ENCODE measurements at places on chromosomes 11 and 22. TPM values are rescaled to one million over a fixed set of nuclear protein-coding genes. Genes with fewer than 3 reads are reported as not detected.

DNA sequence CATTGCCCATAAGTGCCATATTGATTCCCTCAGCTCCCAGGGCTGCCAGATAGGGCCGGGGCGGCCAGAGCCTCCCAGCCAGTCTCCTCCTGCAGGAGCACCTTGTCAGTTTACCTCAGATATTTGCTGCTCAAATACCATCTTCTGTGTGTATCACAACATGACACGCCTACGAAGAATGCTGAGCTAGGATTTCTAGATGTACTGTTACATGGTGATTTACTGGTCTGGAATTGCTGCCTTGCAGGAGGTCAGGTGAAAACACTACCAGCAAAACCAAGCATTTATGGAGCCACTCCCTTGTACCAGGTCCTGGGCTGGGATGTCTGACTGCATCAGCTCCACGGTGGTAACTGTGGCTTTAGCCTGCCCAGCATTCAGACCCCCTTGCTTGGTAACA lies 11.8 kb downstream of the MICAL3 start:
- DNase-seq, result no peak

PIK3C2A gene
- total RNA-seq, result 29.2 TPM

MYBPC3 gene
- not detected for total RNA-seq

DNA sequence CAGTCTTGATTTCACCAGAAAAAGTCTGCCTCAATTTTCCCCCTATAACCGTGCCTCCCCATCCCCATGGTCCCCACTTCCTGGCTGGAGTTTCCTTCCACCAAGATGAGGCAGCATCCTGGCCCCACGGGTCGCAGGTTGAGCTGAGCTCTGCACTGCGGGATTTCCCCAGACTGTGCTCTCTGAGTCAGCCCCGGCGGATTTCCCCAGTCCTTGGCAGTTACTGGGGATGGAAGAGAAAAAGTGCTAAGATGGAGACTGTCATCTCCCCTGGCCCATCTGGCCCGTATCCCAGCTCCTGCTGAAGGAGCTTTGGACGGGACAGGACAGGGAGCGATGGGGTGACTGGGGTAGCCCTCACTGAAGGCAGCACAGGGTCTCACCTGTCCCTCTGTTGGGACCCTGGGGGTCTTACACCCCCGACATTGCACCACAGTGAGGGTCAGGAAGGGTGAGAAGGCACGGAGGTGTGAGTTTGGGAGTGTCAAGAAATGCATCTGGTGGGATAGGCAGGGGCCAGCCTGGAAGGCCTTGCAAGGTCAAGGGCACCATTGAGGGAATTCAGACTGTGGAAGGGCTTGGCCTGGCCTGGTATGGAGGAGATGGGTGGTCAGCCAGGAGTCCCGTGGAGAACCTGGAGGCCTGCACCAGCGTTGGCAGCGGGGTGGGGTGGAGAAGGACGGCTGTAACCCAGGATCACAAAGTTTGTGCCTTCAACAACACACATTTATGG lies 36.5 kb downstream of the NADSYN1 start:
- DNase-seq, result peak; percentile 36

- no peak for DNase-seq
Observed at GRCh38 chr11:34890812-34891211, 25.4 kb downstream of the APIP start.

DNA sequence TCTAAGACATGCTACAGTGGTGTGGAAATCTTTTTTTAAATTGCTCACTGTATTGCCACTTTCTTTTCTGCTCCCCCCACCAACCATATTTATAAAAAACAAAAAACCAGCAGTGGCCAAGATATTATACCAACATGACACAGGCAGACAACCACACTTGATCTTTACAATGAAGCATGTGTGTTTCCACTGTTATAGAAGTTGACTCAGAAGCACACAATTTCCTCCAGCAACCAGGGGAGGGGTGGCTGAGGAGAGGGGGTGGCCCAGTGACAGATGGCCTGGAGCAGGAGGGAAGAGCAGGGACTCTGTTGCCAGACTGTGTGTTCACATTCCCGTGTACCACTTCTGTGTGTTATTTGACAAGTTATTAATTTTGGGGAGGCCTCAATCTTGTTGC lies 14.8 kb downstream of the CD59 start:
- DNase-seq, result no peak

VPS26B gene
- total RNA-seq, result 39.2 TPM

GRCh38 chr11:117961896-117962295 lies 24.3 kb upstream of the IL10RA start:
- peak; percentile 21 for DNase-seq

NUMA1 gene
- total RNA-seq, result 206 TPM

DNA sequence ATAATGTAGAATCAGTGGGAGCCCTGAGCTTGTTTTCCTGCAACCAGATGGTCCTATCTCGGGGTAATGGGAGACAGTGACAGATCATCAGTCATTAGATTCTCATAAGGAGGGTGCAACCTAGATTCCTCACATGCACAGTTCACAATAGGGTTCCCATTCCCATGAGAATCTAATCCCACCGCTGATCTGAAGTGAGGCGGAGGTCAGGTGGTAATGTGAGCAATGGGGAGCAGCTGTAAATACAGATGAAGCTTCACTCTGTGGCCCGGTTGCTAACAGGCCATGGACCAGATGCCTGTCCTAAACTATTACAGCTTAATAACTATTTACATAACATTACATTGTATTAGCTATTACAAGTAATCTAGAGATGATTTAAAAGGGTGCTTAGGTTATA lies 17.0 kb downstream of the DIXDC1 start:
- no peak for DNase-seq

PARVG gene
- total RNA-seq, result 55.5 TPM

DNA sequence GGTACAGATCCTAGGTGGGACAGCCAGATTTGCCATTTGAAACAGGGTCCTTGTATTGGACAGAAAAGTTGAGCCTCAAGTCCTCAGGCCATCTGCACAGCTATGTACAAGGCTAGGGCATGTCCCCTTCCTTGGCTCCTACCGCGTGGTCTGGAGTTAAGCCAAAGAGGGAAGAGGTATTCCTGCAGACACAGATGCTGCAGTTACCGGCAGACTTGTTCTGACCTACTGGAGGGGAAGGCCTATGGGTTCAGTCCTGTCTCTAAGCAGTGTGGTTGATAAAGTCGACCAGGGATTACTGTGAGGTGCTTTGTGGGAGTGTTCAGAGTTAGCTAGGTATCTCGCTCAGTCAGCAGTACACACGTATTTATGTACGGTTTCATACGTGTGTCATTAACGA lies 180.6 kb downstream of the ADAMTS15 start:
- DNase-seq, result no peak

- DNase-seq, result no peak
Observed at GRCh38 chr11:63829823-63830489, 9.0 kb upstream of the MARK2 start.

GRCh38 chr11:130827451-130828377 lies 88.6 kb downstream of the SNX19 start:
- peak; percentile 4 for DNase-seq

DNA sequence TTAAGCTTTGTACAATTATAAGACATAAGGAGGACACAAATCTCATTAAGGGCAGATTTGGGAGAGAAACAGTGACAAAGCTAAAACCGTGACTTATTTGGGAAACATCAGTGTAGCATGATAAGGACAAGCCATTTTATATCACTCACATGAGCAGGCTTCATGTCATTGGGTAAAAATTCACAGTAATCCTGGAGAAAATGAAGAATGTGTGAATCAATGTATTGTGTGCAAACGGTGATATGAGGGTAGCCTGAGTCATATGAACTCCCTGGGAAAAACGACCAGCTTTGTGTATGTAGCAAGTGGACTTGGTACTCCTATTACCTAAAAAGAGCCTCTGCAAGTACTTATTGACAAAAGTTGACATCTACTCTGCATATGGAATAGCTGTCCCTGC lies 6.0 kb upstream of the TRIM34 start:
- no peak for DNase-seq

- DNase-seq, result no peak
Observed at GRCh38 chr11:9562716-9563115, 10.8 kb upstream of the WEE1 start.

PATE4 gene
- total RNA-seq, result not detected

OR51B4 gene
- not detected for total RNA-seq

DNA sequence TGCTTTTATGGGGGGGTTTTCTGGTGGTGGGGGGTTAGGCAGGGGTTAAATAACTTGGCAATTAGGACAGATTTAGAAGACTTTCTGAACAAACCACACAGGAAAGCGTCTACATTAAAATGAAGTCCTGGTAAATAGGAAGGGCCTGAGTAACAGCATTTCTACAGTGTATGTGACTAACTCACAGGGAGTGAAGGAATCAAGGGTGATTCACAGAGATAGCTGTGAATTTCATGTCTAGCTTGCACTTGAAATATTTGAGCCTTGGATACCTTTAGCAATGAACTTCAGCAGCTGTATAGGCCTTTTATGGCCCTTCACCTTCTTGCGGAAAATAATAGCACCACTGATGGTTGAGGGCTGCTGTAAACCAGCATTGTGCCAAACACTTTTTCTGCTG lies 26.1 kb upstream of the LDHA start:
- no peak for DNase-seq

DNA sequence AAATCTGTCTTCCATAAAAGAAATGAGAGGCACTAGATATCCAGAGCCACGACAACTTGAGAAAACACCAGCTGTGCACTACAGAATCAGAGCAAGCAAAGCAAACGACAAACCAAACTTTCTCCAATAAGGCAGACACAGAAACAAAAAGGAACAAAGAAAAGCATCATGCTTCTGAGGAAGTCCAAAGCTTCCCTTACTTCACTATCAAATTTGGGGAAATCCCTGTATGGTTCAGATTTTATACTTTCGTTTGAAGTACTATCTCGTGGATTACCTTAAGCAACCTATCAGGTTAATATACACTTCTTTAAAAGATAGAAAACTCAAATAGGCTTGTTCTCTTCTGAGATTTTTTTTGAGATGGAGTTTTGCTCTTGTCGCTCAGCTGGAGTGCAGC lies 27.7 kb downstream of the ALG9 start:
- no peak for DNase-seq

DNA sequence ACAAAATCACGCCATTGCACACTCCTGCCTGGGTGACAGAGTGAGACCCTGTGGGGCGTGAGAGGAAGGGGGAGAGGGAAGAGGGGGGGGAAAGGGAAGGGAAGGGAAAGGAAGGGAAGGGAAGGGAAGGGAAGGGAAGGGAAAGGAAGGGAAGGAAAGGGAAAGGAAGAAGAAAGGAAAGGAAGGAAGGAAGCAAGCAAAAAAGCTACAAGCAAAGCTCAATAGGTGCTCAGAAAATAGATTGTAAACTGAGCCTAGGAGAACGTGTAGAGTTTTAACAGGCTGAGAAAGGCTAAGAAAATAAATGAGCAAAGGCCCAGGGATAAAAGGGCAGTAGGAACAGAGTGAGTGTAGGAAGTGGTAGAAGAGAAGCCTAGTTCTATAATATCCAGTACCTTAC lies 30.8 kb upstream of the GDPD4 start:
- no peak for DNase-seq

GRCh38 chr11:47061429-47062178 lies 115.1 kb downstream of the ARFGAP2 start:
- no peak for DNase-seq

LRRC55 gene
- not detected for total RNA-seq

GRCh38 chr22:29260601-29261315 lies 7.0 kb downstream of the RHBDD3 start:
- peak; percentile 52 for DNase-seq

- DNase-seq, result no peak
Observed at GRCh38 chr11:81005595-81005994, 1564.8 kb upstream of the TENM4 start.

PRR33 gene
- total RNA-seq, result 0.20 TPM

RIMBP3C gene
- total RNA-seq, result 0.25 TPM

DNA sequence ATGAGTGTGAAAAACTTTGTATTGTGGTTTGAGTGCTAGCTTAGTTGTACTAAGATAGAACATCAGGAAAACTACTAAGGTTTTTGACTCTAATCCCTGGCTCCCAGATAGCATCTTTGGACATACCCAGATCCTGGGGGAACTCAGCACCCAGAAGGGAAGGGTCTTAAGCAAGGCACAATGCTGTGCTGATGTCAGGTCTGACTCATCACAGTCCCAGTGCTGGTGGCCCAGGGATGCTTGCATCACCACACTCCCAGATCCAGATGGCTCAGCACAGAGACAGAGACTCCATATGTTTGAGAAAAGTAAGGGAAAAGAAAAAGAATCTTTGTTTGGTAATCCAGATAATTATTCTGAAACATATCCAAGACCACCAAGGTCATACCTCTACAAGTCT lies 18.3 kb upstream of the OR56A3 start:
- DNase-seq, result no peak

DNA sequence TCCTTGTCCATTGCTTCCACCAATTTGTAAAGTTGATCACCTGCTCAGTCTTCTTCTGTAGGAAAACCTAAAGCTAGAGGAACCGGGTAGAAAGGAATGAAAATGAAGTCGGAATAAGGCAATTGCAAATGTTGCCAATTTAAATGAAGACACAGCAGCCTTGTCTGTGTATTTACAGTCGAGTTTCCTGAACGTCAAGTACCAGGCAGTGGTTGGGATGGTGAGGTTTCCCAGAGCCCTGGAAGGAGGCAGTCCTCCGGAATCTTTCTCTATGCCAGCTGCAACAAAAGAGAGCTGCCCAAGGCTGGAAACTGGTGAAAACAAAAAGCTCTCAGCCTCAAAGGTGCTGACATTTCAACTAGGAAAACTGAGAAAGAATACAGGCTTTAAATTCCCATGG lies 17.7 kb downstream of the MAJIN start:
- DNase-seq, result no peak

NCF4 gene
- total RNA-seq, result 7.0 TPM

DNA sequence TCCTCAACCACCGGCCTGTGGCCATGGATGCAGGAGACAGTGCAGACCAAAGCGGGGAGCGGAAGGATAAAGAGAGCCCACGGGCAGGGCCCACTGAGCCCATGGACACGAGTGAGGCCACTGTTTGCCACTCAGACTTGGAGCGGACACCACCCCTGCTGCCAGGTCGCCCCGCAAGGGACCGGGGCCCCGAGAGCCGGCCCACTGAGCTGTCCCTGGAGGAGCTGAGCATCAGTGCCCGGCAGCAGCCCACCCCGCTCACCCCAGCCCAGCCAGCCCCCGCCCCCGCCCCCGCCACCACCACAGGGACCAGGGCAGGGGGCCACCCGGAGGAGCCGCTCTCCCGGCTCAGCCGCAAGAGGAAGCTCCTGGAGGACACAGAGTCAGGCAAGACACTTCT lies 14.5 kb upstream of the SUSD2 start:
- no peak for DNase-seq

BCO2 gene
- total RNA-seq, result 5.3 TPM

ELP4 gene
- total RNA-seq, result 19.1 TPM

GRCh38 chr11:133503776-133504175 lies 28.5 kb downstream of the OPCML start:
- no peak for DNase-seq

GRAP2 gene
- 54.6 TPM for total RNA-seq

GRCh38 chr11:29315275-29315674 lies 701.6 kb downstream of the KCNA4 start:
- no peak for DNase-seq

- no peak for DNase-seq
Observed at GRCh38 chr11:45252134-45252856, 33.8 kb downstream of the SYT13 start.

OR52D1 gene
- not detected for total RNA-seq

TENM4 gene
- not detected for total RNA-seq

TXN2 gene
- total RNA-seq, result 122 TPM

- DNase-seq, result no peak
Observed at GRCh38 chr22:30201945-30202344, 44.6 kb downstream of the LIF start.

DGAT2 gene
- 1.1 TPM for total RNA-seq
